ENCODE measurements at places on chromosomes 5 and 9.
A peak's percentile ranks its signal among the peaks of the same experiment; 100 is the strongest.

GRCh38 chr5:16579142-16579847, 37.5 kb downstream of the RETREG1 start:
- no peak for DNase-seq

- no peak for DNase-seq
Measured at GRCh38 chr5:137615171-137615775, 116.1 kb upstream of the SPOCK1 start.

- peak; percentile 80 for DNase-seq
Measured at GRCh38 chr5:181181650-181182565, 23.1 kb downstream of the TRIM7 start.

- DNase-seq, result no peak
Measured at GRCh38 chr9:18786196-18786595, 246.8 kb downstream of the SAXO1 start.

DNA sequence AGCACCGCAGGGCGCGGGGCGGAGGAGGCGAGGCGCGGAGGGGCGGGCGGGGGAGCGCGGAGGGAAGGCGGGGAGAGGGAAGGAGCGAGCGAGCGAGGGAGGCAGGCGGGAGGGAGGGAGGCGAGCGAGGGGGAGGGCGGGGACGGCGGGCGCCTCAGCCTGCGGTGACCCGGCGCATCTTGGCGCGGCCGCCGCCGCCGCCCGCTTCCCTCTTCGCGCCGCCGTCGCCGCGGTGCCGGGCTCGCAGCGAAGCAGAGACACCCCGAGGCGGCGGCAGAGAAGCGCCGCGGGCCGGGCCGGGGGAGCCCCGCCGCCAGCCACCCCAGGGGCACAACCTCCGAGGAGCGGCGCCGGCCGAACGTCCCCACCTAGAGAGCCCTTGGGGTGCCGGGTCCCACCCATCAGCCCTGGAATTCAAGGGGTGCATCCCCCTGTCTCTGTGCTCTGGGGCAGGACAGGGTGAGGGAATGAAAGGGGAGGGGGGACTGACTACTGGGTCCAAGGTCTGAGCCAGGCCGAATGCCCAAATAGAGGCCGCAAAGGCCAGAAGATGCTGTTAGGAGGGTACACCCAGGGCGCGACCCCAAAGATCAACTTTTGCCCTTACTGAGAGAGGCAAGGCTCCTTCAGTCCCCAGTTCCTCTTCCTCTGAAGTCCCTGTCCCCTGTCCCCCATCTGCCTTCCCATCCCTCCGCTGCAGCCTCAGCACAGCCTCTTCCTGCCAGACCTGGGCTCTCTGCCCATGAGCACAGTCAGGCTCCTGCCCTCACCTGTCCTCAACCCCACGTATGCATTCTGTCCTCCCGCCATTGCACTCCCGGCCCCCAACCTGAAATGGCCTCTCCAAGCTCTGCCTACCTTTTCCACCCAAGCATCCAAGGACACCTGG, at the start of gene ADAMTS2:
Gene ADAMTS2, minus strand, starts transcription at position 29 of the 889 bp plus-strand sequence. CDS start 133 bp downstream, outside the sequence.
- peak; percentile 24 for DNase-seq

GRCh38 chr5:97644896-97645295, 461.8 kb upstream of the RIOK2 start:
- DNase-seq, result no peak

- DNase-seq, result no peak
Measured at GRCh38 chr5:172564188-172564587, 76.9 kb upstream of the NEURL1B start.

DNA sequence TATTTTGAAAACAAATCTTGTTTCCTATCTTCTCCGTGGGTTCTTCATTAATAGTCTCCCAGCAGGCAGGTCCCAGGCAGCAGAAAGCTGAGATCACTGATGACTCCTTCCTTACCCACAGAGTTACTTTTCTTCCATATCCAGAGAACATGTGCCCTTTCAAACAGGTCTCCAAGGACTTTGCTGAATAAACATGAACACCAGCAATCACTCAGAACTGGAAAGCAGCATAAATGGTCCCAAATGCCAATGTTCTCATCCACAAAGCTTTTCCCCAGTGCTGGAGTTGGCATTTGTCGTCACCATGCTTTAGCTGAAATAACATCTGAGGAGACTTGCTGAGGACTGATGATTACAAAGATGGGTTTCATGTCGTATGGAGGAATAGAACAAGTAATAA, 134.0 kb downstream of the YIPF5 start:
- no peak for DNase-seq

DNA sequence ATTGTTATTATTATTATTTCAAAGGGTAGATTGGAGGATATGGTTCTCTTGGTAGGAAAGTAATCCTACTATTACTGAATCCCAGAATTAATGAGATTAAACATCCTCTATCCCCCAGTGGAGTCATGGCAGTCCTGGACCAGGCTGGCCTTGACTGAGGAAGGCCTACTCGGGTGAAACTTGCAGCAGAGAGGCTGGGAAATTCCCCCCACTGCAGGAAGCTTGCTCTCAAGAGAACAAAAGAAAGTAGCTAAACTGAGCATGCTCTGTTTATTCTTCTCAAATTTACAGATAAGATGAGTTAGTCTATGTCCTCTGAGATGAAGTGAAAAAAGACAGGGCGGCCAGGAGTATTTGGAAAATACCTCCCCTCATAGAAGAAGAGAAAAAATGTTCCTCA, 233.9 kb upstream of the RPS23 start:
- DNase-seq, result peak; percentile 11
